ENCODE measurements at places on chromosomes 4 and X.

GRCh38 chr4:22071749-22072148 is 123.2 kb upstream of the KCNIP4 start:
- DNase-seq, result no peak

DNA sequence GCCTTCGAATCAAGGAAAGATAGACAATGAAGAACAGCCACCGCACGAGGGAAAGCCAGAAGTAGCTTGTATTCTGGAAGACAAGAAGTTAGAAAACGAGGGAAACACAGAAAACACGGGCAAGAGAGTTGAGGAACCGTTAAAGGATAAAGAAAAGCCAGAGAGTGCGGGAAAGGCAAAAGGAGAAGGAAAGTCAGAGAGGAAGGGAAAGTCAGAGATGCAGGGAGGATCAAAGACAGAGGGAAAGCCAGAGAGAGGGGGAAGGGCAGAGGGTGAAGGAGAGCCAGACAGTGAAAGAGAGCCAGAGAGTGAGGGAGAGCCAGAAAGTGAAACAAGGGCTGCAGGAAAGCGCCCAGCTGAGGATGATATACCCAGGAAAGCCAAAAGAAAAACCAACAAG is 1.4 kb downstream of the TCEAL2 start:
- no peak for DNase-seq

DNA sequence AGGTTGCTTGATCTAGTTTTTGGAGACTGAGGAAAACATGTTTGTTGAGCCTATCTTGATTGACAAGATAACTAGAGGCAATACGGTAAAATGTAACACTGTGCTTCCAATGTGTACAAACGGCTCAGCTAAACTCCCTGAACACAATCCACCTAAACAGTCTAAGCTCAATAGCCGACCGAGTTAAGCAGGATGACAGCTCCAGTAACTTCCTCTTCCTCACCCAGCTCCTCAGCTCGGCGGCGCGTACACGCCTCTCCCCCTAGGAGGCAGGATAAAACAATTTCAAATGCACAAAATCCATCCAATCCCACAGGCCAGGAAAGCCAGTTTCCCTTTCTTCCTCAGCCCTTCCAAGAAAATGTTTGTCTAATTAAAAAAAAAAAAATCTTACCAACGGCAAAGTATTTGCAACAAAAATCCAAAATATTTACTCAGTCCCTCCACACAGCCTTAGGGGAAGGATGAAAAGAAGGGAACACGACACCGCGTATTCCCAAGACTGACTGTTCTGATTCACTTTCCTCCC is 1.0 kb downstream of the CNOT6L start:
- peak; percentile 83 for DNase-seq

DNA sequence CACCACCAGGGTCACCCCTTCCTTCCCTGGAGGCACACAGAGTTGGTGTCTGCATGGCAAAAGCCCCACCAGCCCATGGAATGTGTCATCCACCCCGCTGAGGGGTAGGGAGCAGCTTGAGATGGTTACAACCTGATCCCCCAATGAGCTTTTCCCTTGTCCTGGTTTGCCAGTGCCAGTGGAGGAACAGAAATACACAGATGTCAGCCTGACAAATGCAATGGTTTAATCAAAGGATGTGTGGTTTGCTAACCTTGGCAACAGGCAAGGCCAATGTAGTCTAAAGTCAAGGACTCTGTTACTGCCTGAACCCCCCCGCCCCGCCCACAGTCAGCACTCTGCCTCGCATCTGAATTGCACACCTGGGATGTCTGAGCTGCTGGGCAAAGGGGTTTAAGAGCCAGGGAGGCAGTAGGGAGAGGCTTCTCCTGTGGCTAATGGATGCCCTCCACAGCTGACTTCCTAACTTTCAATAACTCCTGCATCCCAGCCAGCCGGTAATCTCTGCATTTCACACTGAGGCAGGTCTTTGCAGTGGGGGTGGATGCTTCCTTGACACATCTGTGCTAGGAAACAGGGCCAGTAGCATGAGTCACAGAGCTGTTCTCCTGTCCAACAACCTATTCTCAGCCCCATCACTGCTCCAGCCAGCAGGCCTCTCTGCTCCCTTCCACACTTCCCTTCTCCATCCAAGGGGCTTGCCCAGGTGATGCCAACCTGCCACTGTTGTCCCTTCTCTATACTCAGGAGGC is 137.5 kb downstream of the AMMECR1 start:
- DNase-seq, result no peak

- DNase-seq, result no peak
Measured at GRCh38 chrX:17496407-17496806, 121.4 kb downstream of the NHS start.

DNA sequence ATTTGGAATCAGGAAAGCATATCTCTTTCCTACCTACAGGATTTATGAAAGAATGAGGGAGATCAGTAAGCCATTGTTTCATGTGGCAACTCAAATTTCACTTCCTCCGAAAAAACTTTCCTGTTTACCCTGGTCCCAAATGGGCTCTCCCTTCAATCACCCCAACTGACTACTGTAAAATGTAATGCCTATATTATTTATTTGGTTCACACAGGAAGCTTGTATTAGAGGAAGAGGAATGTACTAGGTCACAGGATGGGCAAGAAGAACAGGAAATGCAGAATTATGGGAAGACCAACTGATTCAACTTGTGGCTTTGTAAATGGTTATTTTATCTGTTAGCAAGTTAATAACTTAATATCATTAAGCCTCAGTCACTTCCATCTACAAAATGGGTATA is 23.1 kb downstream of the COL4A6 start:
- DNase-seq, result no peak

- no peak for DNase-seq
Measured at GRCh38 chr4:129344058-129344457, 248.1 kb downstream of the C4orf33 start.

DNA sequence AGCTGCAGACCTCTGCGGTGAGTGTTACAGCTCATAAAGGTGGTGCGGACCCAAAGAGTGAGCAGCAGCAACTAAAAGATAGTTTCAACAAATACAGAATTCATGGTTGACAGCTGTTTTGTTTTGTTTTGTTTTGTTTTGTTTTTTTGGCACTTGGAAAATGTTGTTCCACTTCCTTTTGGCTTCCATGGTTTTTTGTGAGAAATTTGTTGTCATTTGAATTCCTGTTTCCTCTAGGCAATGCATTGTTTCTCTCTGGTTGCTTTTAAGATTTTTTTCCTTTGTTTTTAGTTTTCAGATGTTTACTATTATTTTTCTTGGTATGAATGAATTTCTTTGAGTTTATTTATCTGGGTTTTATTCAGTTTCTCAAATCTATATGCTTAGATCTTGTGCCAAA is 229.4 kb downstream of the MID1IP1 start:
- no peak for DNase-seq

DNA sequence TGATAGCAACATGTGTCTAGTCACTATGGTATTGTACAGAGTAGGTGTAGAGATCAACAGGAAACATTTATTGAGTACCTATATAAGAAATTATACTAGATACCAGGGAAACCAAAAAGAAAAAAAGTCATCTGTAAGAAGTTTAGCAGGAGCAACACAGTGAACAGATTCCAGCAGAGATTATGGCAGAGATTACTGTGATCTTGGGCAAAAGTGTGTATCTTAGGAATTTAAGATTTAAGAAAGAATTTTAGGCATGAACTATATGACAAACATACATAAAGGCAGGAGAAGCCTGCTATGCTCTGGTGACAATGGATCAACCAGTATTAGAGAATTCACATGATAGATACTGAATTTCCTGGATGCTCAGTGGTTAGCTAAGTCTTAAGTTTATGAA is 37.9 kb downstream of the SNCA start:
- no peak for DNase-seq

DNA sequence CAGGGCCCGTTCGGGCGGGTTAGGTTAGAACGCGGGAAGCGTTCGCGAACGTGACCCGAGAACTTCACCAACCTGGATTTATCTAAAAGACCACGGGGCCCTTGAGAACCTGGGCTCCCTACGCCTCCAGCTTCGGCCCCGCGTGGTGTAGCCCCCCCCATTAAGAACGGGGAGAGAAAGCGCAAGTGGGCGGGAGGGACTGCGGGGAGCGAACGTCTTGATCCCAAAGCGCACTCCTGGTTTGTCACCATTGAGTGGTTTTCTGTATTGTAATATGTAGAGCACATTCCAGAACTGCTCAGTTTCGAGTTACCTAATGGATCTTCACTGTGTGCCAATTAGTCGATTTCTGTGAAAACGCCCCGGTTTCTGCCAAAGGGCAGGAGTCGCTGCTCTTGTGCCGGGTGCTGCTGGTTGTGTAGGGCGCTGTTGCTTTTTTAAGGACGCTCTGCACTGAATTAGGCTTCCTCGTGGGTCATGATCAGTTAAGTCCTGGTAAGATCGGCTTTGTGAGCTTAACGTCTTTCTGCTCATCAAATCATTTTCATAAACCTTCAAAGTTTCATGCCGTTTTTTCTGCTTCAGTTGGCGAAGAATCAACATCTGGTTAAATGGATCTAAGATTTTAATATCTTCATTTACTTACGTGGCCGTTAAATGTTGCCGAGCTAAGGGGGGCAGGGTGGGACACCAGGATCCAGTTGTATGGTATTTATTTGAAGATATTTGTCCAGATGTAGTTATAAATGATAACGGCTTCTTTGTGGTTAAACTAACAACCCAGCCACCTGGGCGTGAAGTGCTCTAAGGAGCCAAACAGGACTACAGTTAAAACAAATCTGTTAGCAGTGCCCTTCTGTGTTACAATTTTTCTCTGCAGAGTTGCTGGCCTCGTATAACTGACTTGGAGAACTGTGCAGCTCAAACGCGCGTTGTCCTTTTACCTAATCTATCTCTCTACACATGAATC is 809 bp downstream of the MND1 start:
- peak; percentile 37 for DNase-seq

DNA sequence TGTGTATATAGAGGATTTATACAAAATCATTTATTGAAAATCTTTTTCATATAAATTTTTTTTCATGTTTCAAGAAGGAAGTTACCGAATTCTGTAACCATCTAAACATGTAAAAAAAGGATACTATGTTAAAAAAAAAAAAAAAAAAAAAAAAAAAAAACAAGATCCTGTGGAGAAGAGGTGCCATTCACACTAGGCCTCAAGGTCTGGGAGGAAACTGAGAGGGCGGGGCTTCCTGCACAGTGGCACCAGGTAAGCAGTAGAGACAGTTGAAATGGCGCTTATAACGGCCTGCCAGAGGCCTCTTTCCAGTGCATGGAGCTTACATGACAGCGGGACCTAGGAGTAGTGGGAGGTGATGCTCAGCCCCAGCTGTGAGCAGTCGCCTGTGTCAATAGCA is 17.5 kb downstream of the TRAPPC2 start:
- DNase-seq, result no peak

DNA sequence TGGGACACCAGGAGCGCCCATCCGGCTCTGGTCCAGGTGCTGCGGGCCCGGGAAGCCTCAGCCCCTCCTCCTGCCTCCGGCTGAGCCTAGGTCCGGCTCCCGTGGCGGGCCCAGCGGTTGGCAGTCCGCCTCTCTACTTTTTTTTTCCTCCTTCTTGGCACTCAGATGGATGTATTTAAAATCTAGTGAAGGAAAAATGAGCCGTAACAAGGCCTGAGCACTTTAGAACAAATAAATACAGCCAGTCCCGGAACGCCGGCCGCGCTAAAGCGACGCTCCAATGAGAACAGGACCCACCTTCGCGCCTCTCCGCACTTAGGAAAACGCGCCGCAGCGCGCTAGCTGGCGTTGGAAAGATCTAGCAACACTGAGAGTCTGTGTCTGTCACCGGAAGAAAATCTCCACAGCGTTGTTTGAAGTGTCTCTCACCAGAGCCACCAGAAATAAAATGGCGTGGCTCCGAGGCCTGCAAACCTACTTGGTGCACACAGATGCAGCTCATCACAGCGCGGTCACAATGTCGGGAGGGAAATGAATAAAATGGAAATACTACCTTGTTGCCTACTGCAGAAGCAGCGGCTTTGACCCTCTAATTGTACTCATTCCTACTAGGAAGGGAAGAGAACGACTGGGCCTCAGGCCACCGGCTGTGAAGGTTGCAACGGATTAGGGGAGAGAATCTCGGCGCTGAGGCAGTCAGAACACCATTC is 4.7 kb downstream of the NEUROG2 start:
- DNase-seq, result no peak

Measured in globus pallidus (tissue), 1 donor.